ENCODE measurements at places on chromosomes 1 and 21. TPM values are rescaled to one million over a fixed set of nuclear protein-coding genes. Genes with fewer than 3 reads are reported as not detected.
A peak's percentile ranks its signal among the peaks of the same experiment; 100 is the strongest.

DNA sequence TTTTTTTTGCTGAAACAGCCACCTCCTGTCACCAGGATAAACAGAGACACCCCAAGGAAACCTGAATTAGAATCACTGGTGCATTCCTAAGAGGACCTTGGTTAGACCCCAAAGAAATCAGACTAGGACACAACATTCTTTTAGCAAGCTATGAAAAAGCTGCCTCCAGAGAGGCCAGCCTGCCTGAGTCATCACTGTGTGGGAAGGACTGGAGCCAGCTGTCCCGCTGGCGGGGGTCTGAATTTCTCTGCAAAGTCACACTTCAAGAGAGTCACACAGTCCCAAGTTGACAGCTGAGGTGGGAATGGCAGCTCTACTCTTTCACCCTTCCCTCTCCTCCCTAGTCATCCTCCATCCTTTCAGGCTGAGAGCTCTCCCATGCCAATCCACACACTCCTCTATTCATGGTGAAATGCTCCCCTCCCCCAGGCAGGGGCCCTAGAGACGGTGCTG, 405.0 kb upstream of the POU3F1 start:
- no peak for DNase-seq

GRCh38 chr1:184823080-184823479, 68.4 kb upstream of the EDEM3 start:
- DNase-seq, result no peak

The ALX3 gene
- not detected for total RNA-seq

DNA sequence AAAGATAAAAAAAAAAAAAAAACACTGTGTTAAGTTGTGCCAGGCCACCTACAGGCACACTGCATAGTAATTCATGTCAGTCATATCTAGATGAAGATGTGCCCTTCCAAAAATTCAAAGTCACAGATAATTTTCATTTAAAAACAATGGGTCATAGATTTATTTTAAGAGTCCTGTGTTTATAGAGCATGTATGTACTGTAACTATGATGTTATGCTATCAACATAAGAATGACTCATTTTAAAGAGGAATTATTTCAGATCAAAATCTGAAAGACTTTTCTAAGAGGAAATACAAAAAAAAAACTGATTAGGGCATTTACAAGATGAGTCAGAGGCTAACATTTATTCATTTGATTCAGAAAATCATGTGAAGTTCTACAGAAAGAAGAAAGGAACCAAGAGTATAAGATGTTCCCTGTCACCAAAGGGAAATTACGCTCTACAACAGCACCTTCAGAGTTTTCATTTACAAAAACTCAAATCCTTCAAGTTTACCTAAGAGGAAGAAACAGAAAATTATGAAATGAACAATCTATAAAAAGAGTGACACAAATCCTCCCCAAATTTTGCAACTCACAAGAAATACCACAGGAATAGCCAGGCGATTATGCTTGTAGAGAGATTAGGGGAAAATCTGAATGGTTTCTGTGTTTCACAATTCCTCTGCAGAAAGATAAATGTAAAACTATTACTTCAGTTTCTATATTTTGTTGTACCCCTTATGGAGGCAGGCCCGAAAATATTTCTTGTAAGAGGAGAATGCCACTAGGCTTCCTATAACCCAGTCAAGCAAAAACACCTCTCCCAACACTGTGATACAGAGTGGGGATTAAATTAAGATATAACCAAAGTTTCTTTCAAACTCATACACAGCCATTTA, 13.8 kb downstream of the TP53BP2 start:
- DNase-seq, result no peak

- DNase-seq, result no peak
Measured at GRCh38 chr1:187763465-187763864, 934.7 kb downstream of the PLA2G4A start.

DNA sequence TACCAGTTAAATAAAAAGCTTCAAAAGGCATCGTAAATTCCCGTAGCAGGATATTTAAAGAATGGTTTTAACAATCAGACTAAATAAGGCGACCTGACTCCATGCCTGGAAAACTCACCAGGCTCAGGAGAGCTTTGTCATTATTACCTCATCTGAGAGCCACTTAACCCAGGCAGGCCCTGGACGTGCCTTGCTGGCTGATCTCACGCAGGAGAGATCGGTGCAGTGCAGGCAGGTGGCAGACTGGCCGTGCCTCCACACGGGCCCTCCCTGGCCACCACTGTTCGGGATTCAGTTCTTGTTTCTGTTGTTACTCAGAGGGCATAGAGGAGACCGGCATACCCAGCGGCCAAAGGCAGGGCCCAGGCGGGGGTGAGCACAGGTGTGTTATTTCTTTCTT, 6.4 kb downstream of the MT1HL1 start:
- DNase-seq, result peak; percentile 77

- DNase-seq, result no peak
Measured at GRCh38 chr1:33712186-33712585, 151.7 kb upstream of the HMGB4 start.

The MUL1 gene
- 42.1 TPM for total RNA-seq

- peak; percentile 84 for DNase-seq
Measured at GRCh38 chr1:155086128-155086741, 7.6 kb downstream of the EFNA3 start.

Data from Right ventricle myocardium superior (tissue), 1 donor.